NCI-H774 (cell line): ENCODE measurements at places on chromosomes 4 and X.
A peak's percentile ranks its signal among the peaks of the same experiment; 100 is the strongest.

GRCh38 chrX:47156611-47157520, 11.8 kb downstream of the RBM10 start:
- no peak for DNase-seq

DNA sequence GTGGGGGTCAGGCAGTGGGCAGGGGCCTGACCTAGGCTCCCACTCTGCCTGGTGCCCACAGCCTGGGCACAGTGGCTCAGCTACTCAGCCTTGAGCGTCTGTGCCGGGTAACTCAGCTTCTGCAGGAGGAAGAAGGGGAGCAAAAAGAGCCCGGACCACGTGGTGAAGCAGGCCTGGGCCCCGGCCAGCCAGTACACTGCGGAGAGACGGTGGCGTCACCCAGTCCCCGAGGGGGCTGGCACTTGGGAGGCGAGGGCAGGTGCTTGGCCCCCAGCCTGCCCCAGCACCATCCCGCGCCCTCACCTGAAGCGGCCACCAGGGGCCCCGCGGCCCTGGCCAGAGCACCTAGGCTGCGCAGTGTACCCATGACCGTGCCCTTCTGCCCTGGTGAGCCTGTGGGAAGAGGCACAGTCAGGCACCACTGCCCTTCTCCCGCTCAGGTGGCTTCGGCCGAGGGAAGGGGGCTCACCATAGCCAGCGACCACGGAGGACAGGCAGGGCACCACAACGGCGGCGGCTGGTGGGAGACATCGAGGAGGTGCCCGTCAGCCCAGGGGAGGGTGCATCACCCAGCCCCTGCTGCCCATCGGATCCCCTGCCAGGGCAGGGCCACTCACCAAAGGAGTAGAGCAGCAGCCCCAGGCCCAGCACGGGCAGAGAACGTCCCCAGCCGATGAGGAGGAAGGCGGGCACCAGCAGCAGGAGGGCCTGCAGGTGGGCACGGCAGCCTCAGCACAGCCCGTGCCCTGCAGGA, 32.3 kb downstream of the NOP14 start:
- DNase-seq, result no peak

DNA sequence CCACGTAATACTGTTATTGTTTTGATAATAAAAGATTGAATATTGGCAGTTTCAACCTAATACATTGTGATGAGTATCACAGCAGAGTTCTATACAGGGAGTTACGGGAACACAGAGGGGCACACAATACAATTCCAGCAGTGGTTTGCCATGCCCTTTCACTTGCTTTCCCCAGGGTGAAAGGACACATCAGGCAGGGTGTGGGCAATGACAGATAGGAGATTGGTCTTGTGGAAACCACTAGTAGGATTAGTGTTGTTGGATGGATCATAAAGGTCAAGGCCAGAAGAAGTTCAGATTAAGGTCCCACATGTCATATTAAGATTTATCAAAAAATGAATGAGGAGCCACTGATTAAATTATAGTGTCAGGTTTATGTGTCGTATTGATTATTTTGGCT, 8.1 kb downstream of the HSD17B11 start:
- no peak for DNase-seq

DNA sequence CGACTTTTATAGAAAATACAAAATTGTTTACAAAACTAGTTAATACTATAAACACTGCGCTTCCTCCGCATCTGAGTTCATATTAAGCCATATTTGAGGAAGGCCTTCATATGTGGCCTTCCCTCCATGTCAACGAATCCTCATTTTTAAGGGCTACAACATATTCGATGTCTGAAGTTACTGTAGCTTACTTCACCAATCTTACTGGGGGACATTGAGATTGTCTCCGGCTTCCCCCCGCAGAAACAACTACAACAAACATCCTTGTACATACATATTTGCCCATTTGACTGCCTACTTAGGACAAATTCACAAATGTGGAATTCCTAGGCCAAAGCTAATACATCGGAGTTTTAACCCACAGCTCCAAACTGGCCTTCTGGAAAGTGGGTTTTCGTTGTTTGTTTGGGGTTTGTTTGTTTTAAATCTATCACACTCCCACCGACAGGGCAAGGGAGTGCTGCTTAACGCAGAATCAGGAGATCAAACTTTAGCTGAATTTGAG, 581 bp upstream of the FAM114A1 start:
- no peak for DNase-seq

DNA sequence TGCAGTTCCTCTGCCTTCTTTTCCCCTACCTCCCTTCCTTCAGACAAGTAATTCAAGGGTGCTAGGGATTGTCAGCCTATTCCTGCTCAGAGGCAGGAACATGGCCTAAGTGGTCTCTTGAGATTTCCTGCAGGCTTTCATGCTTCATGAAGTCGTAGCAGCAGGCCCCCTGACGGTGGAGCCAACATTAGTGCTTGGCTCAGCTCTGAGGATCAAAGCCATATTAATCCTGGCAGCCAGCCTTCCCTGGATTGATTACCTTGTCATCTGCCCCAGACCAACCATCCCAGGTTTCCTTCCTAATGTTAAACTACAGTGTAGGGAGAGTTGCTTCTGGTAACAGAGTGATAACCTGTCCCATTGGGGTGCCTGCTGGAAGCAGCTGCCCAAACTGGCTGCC, 84.1 kb downstream of the SLC16A2 start:
- DNase-seq, result no peak

GRCh38 chr4:81971637-81972381, 402.0 kb downstream of the HNRNPD start:
- DNase-seq, result no peak

DNA sequence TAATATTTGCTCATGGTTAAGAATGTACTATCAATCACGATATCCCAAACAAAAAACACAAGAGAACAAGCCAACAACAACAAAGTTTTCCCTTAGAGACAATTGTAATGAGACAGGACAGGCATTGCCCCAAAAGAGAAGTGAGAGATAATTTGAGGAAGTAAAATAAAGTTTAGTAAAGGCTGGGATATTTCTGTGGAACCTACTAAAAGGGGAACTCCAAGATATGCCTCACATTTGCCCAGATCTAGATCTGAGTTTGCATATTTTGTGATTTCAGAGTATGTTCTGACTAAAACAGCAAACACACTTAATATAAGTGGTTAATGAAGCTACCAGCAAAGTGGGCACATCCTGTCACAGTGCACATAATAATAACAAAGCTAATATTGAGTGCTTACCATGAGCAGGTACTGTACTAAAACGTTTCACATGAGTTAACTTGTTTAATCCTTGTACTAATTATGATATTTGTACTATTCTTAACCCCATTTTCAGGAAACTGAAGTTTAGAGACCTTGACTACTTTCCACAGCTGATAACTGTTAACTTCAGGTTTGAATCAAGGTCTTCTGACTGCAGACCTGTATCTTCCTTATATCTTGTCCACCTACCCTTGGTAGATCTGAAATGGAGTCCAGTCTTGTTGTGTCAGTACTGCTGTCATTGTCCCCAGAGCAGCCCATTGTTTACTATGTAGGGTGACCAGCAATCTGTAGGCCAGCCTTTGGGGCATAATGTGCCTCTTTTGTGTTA, 26.0 kb upstream of the BMP2K start:
- DNase-seq, result no peak

DNA sequence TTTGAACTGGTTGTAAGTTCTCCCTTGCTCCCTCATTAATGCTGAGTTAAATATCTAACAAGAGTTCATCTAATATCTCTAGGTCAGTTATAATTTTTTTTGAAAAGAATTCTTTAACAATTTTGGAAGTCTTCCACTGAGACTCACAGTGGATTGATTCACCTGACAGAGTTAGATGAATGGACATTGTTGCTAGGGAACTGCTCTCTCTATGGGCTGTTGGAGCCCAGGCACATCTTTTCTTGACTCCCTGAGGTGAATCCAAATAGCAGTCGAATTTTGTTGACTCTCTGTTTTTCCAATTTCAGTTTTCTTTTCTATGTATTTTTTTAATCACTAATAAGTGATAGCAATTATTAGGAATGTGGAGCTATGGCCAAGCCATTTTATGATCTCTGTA, 996.1 kb upstream of the PABPC4L start:
- no peak for DNase-seq

DNA sequence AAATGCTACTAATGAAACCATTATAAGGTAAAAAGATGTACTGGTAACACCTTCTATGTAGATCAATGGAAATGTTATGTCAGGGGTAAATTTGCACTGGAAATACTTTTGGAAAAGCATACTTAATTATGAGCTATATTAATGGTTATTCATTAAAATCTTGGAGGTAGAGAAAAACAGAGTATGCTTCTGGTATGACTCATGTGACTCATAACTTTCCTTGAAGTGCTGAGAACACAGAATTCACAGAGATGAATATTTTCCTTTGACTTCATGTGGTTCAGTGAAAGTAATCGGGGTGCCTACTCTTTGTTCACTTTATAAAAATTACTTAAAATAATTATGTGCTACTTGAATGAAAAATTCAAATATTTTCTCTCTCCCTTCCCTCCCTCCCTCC, 254.2 kb downstream of the KCTD8 start:
- DNase-seq, result no peak

GRCh38 chr4:17258106-17258505, 253.8 kb downstream of the QDPR start:
- no peak for DNase-seq

DNA sequence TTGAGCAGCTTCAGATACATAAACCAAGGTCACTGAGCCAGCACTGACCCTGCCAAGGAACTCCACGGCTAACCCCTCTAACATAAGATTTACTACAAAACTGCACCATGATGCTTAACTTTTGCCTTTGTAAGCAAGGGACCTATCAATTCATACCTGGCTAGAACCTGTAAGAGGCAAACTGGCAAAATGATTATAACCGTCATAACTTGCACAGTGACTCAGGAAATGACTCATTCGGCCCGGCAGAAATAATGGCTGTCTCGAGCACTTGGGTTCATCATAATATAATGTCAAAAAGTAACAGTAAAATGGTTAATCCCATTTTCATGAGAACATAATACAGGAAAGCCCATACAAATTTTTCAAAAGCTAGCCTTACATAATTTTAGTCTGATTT, 17.2 kb downstream of the RASGEF1B start:
- DNase-seq, result no peak

- DNase-seq, result no peak
These were observed 707.1 kb upstream of the SLIT2 start for GRCh38 chr4:19544446-19545125.

GRCh38 chrX:154819771-154820341, 14.6 kb upstream of the MPP1 start:
- no peak for DNase-seq

GRCh38 chr4:17323554-17324385, 188.1 kb downstream of the QDPR start:
- no peak for DNase-seq

- DNase-seq, result no peak
These were observed 66.2 kb upstream of the TACR3 start for GRCh38 chr4:103786014-103786413.

DNA sequence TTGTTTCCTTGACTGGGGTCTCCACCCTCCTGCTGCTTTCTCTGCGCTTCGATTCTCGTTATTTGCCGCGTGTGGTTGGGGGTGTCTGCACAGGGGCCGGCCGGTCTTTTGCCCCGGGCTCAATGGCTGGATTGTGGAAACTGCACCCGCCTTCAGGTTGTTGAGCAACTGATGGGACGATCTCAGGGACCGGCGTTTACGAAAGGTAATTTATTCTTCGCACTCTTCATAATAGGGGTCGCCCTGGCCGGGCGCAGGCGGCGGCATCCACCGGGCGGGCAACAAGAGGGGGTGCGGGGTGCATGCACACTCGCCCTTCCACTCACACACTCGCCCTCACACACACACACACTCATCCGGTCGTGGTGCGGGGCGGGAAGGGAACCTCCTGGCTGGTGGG, 1.4 kb downstream of the ADGRL3 start:
- no peak for DNase-seq

DNA sequence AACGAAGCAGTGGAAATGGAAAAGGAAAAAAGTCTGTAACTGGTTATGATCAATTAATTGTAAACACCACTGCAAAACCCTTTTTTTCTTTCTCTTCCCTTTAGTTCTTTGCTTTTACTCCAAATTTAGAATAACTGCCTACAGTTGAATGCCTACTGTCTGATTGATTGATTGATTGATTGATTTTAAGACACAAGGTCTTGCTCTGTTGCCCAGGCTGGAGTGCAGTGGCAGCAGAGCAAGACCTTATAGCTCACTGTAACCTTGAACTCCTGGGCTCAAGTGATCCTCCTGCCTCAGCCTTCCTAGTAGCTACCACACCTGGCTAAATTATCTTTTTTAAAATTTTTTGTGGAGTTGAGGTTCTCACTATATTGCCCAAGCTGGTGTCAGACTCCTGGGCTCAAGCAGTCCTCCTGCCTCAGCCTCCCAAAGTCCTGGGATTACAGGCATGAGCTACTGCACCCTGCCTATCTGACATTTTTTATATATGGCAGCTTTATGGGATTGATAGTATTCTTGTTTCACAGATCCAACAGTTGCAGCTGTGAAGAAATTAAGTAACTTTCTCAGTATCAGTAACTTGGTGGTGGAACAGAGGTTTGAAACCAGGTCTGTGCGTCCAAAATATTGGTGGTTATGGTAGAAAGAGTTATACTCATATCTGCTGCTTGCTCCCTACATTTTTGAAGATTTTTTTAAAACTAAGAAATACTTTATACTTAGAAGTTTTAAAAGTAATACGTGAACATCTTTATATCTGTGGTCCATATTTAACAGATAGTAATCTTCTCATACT, 12.4 kb downstream of the UBE2K start:
- DNase-seq, result no peak

- no peak for DNase-seq
These were observed 198.0 kb downstream of the CBR4 start for GRCh38 chr4:168811786-168812651.

GRCh38 chr4:168758351-168758876, 251.6 kb downstream of the CBR4 start:
- DNase-seq, result no peak

DNA sequence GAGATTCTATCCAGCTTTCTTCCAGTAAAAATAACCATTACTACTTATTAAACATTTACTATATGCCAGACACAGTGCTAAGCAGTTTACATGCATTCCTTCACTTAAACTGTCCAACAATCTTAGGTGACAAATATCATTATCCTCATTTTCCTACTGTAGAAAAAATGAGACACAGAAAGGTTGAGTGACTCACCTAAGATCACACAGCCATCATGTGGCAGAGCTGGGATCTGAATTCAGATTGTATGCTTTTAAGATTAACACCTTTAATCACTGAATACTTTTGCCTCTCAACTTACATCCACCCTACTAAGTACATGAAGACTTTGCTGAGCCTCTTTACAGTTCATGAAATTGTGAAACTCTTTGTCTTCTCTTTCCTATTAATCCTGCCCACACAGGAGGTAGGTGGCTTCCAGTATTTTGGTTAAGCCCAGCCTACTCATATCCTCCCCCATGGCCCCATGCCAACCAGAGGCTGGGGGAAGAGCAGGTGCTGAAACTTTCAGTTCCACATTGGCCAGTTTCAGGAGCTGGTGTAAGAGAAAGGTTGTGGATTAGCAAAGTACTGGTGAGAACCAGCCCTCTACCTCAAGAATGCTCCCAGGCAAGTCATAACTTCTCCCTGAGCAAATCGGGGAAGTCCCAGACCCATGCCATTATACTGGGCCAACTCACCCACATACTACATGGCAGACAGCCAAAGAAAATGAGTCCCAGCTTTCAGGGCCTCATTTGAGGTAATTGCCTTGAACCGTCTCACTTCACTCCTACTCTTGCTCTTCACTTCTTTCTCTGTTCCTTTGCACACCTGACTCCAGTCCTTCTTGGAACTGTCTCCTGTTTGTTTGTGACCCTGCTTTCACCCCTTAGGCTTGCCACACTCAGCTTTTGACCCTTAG, 211.1 kb downstream of the GUCY2F start:
- no peak for DNase-seq

GRCh38 chrX:72245461-72246089, 6.7 kb upstream of the ERCC6L start:
- DNase-seq, result peak; percentile 9

GRCh38 chr4:31094474-31094873, 374.3 kb downstream of the PCDH7 start:
- no peak for DNase-seq
